ENCODE measurements at places on chromosomes 12 and 14.
A peak's percentile ranks its signal among the peaks of the same experiment; 100 is the strongest.

- no peak for DNase-seq
Measured at GRCh38 chr12:122352394-122352793, 70.1 kb downstream of the CLIP1 start.

- no peak for DNase-seq
Measured at GRCh38 chr14:96989306-96989705, 192.1 kb downstream of the VRK1 start.

DNA sequence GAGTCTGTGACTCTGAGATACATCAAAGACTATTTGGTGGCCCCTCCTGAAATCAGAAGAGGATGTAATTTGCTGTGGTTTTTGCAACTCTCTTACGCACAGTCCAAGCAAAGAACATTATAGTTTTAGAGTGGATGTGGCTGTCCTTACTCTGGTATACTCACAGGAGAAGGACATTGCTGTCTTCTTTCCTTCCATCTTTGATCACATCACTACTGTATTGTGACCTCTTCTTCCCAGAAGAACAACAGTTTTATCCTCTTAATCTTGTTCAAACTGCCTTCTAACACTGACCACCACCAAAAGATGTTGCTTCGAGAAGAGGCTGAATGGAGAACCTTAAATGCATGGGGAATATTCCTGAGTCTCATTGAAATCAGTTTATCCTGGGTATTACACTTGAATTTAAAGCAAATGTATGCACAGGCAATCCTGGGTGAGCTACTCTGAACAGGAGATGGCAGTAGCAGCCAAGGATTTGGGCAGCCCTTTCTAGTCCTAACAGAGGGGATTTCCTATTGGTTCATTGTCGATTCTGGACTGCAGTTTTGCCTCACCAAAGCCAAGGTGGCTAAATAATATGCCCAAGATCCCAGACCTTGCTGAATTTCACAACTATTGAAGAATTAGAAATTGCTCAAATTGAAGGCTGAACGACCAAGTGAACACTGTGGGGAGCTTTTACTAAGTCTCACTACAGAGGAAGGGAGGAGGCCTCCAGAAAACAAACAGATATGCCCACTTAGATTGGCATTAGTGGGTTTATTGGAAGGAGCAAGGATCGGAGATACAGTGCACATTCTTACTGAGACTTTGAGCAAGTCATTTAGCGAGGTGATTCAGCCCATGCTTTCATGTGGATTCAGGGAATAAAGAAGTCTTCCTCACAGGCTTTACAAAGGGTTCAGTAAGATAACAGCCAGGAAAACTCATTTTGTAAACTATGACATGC, 282.8 kb downstream of the PAWR start:
- DNase-seq = peak; percentile 76

DNA sequence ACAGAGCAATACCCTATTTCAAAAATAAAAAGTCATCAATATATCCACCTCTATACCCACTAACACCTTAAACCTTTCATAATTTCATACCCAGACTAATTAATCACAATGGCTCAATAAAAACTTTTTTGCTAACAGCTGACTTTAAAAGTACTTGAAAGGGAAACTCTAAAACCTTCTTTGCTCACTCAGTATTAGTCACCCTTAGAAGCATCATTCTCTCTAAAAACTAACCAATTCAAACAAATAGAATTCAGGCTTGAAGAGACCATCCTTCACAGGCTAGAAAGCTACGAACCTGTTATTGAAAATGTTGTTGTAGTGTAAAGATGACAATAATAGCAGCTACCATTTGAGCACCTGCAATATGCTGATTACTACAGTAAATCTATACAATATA, 37.2 kb downstream of the HECTD1 start:
- DNase-seq = no peak

DNA sequence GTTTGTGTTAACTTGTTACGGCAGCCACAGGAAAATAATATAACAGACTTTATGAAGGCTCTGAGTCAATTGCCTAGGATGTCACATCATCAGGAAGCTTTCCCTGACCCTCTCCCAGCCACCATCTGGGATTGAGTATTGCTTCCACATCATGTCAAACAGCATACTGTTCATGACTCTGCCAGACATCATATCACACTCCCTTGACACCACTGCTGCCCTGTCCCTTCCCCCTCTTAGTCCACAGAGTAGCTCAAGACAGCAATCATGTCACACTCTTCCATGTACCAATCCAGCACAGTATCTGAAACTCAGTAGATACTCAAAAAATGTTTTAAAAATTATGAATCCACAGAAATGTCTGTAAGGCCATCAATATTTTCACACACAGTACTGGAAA, 168.0 kb downstream of the PIK3C2G start:
- DNase-seq = no peak

- DNase-seq = no peak
Measured at GRCh38 chr12:106178562-106178961, 39.8 kb upstream of the NUAK1 start.

DNA sequence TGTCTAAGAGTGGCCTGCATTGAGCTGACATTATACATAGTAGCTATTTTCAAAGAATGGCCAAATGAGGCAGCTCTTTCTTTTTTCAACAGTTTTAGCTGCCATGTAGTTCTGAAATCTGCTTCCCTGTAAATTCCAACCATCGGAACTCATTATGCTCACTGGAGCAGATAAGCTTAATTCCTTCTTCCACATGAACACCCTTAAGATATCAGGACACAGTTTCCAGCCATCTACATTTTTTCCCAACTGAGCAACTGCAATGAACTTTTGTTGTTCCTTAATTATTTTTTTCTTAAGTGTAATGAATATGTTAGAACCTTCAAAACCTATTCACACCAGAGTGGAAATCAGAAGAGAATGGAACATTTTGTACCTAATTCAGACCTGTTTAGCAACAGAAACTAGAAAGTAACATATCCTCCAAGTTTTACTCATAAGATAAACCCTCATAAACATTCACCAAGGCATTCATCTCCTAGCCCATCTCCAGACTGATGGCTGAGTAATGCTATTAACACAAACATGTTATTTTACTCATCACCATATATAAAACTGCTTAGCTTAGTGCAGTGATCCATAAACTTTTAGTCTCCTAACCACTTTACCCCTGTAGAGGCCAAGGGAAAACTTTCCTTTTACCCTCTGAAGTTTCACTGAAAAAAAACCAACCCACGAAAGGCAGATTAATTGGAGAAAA, 296.1 kb upstream of the SYT1 start:
- DNase-seq = no peak

- DNase-seq = no peak
Measured at GRCh38 chr12:123067654-123068053, 83.2 kb downstream of the PITPNM2 start.

DNA sequence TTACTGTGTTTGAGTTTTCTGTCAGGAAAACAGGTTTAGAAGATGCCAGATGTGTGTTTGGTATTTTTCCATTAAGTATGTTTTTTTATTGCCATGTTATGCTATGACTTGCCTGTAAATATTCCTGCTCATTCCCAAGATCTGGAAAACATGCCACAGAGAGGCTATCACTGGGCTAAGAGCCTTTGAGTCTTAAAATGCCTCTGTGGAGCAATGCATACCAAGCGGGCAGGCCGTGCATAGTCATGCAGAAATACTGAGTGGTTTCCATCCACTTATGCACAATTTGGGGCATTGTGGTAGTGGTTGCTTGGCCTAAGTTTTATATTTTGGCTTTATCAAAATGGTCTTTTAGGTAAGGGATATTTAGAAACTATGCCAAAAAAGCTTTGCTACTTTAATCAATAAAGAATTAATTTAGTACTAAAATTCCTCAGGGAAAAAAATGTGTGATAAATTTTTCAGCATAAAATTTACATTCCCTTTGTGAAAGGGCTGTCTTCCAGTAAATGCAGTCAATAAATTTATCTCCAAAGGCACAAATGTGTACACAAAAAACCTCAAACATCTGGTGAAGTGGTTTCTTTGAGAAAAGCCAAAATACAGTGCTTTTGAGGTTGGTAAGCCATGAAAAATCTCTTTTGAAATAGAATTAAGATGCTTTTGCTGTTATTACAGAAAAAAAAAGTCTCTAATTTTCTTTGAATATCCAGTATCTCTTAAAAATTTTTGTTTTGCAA, 341.3 kb upstream of the FBXO33 start:
- DNase-seq = no peak

GRCh38 chr12:109009766-109010165, 11.1 kb downstream of the SVOP start:
- DNase-seq = no peak

DNA sequence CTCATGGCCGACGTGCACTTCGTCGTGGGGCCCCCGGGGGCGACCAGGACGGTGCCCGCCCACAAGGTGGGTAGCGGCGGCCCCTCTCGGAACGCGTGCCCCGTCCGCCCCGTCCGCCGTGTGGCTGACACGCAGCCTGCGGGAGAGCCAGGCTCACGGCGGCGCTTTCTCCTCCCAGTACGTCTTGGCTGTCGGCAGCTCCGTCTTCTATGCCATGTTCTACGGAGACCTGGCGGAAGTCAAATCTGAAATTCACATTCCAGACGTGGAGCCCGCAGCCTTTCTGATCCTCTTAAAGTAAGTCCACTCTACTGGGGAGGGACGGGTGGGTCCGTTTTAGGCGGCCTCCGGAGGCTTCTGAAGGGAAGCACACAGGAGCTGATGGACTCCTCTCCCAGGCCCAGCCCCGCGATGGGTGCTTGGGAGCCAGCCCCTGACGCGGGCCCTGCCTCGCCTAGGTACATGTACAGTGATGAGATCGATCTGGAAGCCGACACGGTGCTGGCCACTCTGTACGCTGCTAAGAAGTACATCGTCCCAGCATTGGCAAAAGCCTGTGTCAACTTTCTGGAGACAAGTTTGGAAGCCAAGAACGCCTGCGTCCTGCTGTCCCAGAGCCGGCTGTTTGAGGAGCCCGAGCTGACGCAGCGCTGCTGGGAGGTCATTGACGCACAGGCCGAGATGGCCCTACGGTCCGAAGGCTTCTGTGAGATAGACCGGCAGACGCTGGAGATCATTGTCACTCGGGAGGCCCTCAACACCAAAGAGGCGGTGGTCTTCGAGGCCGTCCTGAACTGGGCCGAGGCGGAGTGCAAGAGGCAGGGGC, 1.1 kb downstream of the BTBD6 start:
- DNase-seq = no peak

GRCh38 chr12:78004249-78005093, 173.8 kb downstream of the NAV3 start:
- DNase-seq = no peak

DNA sequence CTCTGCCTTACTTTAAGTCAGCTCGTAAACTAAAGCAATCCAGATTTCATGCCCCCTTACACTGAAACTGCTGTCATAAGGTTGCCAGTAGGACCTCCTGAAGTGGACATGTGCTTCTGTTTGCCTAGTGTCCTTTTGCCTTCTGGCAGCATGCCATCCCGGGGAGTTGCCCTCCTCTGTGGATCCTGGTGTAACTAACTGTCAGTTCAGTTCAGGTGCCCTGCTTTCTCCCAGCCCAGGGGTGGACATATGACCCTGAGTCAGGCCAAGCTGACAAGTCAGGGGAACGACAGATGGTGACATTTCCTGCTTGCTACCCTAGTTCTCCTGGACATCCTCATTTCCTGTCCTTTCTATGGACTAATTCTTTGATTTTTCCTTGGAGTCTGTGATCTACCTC, 25.6 kb downstream of the AKAP6 start:
- DNase-seq = no peak

- no peak for DNase-seq
Measured at GRCh38 chr12:54220567-54220966, 31.8 kb upstream of the SMUG1 start.

GRCh38 chr14:90576981-90577660, 180.3 kb downstream of the CALM1 start:
- no peak for DNase-seq

GRCh38 chr12:12819221-12819620, 6.1 kb downstream of the DDX47 start:
- no peak for DNase-seq

DNA sequence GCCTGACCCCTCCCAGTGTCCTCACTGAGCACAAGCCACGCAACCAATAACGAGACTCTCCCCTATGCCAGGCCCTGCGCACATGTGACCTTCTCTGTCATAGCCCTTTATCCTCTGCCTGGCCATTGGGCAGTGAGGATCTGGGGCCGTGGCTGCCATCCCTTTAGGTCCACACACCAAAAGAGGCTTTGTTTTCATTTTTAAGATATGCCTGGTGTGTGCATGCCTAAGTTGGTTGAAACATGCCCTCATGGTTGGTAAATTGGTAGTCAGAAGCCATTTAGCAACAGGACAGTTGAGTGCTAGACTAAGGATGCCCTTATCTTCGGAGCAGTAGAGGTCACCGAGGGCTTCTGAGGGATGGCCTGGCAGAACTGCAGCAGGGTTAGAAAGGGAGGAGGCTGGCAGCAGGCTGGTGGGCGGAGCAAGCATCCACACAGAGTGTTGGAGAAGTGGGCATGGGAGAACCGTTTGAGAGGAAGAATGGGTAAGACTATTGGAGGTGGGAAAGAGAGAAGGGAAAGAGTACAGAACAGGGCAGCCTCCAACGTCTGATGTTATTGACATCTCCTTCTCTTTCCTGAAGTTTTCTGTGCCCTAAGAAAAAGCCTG, 75.1 kb downstream of the SLC24A4 start:
- DNase-seq = no peak

DNA sequence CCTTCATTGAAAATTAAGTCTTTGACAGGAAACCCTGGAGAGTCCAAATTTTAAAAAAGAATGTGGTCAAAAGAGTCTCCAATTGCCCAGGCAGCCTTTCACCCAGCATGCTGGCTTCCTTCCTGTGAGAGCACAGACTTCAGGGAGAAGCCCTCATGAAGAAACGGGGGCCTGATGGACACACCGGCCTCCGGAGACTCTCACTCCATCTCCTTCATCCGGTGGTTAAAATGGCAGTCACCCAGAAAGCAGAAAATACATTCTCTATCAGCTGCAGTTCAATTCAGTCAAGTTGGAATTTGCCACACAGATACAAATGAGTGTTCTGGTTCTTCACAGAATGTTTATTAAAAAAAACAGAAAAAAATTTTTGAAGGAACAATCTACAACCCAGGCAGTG, 56.5 kb downstream of the CPM start:
- DNase-seq = no peak

DNA sequence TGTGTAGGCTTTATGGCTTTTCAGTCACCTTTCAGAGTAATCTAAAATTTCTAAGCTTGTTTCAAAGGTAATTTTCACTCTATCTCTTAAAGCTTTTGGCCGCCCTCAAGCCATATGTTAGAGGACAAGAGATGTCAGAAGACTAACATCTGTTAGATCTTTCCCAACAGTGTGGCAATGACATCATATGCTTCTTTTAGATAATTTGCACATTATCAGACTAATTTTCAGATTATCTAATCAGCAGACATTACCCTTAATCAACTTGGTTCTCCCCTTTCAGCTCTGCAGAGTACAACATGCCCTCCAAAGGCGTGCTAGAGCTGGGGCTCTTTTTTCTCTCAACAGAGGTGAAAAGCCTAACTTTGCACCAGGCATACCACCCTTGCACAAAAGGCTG, 207.1 kb downstream of the DPF3 start:
- DNase-seq = no peak

GRCh38 chr12:111314953-111315539, 53.8 kb downstream of the PHETA1 start:
- DNase-seq = no peak

- no peak for DNase-seq
Measured at GRCh38 chr12:41606468-41607445, 418.6 kb downstream of the PDZRN4 start.

Data from HFF-Myc (cell line).